SJSA1 (cell line): ENCODE measurements at places on chromosomes 11 and 22. TPM values are rescaled to one million over a fixed set of nuclear protein-coding genes. Genes with fewer than 3 reads are reported as not detected.
A peak's percentile ranks its signal among the peaks of the same experiment; 100 is the strongest.

DNA sequence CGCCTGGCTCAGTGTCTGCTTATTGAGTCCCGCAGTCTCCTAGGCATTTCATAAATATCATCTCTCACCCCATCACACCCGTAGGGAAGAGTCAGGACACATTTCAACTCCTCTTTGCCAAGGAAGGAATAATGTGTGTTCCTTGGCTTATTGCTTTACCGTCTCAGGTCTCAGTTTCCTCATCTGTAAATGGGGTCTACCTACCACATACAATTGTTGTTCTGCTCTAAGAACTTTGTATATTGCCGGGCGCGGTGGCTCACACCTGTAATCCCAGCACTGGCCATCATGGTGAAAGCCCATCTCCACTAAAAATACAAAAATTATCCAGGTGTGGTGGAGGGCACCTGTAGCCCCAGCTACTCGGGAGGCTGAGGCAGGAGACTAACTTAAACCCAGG lies 3.1 kb upstream of the THRSP start:
- DNase-seq: no peak

- DNase-seq: no peak
Measured at GRCh38 chr11:68541116-68541515, 80.6 kb downstream of the PPP6R3 start.

DNA sequence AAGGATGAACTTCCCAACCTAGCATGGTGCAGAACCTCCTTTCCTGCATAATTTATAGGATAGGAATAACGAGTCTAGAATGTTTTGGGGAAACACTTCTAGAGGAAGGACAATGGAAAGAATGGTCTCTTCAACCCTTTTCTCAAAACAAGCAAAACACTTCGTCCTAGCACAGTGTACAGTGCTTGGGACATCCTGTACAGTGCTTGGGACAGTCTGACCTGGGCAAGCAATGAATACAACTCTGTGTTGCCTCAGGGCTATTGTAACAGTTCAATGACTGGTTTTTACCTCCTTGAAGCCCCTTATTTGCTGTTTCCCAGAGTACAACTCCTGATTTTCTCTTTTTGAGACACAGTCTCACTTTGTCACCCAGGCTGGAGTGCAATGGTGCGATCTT lies 1.6 kb upstream of the ADAMTS8 start:
- no peak for DNase-seq

GRCh38 chr22:48743601-48744282 lies 1083.9 kb downstream of the BRD1 start:
- no peak for DNase-seq

GRCh38 chr11:19519912-19520641 lies 192.6 kb upstream of the NAV2 start:
- DNase-seq: no peak

GRCh38 chr11:108915666-108916065 lies 250.8 kb downstream of the DDX10 start:
- DNase-seq: no peak

GRCh38 chr11:7332451-7332850 lies 80.7 kb downstream of the SYT9 start:
- no peak for DNase-seq

DNA sequence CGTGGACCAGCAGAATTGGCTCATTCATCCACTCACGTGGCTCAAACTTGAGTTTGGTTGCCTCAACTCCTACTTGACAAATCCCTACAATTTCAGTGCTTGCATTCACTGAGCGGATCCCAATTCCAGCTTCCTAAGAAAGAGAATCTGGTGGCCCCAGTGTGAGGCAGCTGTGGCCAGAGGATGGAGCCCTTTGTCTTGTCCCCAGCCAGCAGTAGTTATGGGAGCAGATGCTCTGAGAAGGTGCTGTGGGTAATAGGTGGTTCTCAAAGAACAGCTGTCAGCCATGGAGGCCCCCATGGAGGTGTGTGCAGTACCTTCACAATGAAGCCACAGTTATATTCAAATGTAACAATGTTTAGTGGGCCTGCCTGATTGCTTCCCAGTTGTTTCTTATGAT lies 39.3 kb downstream of the KREMEN1 start:
- DNase-seq: peak; percentile 14

Gene CTSC
- total RNA-seq: 1.6 and 3.6 TPM in 2 replicates

Gene OR8G1
- not detected in 2 replicates for total RNA-seq

Gene MLC1
- 0.03 and 0.38 TPM in 2 replicates for total RNA-seq

Gene ZNRF3
- total RNA-seq: 3.2 and 6.0 TPM in 2 replicates

Gene ANO1
- total RNA-seq: 0.72 and 1.4 TPM in 2 replicates
